ENCODE measurements at places on chromosomes 4 and X.

GRCh38 chrX:71147496-71148277 lies 3.0 kb downstream of the NLGN3 start:
- DNase-seq = peak; percentile 5

- DNase-seq = peak; percentile 24
Measured at GRCh38 chr4:8594097-8595038, 1.8 kb downstream of the CPZ start.

DNA sequence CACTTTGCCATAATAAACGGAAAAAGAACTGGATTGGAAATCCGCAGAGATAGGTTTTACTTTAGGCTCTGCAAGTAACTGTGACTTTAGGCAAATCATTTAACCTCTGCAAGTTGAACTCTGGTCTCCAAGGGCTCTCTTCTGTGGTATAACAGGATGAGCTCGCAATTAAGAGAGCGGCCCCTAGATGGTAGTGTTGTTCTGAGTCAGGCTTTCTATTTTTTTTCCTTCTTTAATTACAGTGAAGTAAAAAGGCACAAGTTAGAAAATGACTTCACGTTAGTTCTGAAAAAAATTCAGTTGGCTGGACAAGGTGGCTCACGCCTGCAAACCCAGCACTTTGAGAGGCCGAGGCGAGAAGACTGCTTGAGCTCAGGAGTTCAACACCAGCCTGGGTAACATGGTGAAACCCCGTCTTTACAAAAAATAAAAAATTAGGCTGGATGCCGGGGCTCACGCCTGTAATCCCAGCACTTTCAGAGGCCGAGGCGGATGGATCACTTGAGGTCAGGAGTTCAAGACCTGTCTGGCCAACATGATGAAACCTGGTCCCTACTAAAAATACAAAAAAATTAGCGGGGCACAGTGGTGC lies 18.0 kb downstream of the RPS3A start:
- DNase-seq = no peak

GRCh38 chr4:169124661-169125060 lies 114.6 kb upstream of the CBR4 start:
- no peak for DNase-seq

DNA sequence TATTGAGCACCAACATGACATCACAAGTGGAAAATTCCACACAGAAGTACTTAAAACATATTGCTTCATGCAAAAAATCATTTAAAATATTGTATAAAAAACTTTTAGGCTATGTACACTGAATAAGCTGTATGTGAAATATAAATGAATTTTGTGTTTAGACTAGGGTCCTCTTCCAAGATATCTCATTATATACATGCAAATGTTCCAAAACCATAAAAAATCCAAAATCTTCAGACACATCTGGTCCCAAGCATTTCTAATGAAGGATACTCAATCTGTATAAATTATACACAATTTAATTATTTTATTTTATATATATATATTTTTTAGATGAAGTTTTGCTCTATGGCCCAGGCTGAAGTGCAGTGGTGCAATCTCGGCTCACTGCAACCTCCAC lies 10.1 kb upstream of the GSX2 start:
- no peak for DNase-seq

GRCh38 chrX:23012636-23013035 lies 12.9 kb downstream of the DDX53 start:
- no peak for DNase-seq

GRCh38 chr4:14631806-14632440 lies 370.4 kb upstream of the CPEB2 start:
- DNase-seq = no peak

- DNase-seq = no peak
Measured at GRCh38 chrX:24023972-24024669, 2.9 kb downstream of the KLHL15 start.

GRCh38 chr4:92264163-92264562 lies 39.6 kb upstream of the GRID2 start:
- no peak for DNase-seq

DNA sequence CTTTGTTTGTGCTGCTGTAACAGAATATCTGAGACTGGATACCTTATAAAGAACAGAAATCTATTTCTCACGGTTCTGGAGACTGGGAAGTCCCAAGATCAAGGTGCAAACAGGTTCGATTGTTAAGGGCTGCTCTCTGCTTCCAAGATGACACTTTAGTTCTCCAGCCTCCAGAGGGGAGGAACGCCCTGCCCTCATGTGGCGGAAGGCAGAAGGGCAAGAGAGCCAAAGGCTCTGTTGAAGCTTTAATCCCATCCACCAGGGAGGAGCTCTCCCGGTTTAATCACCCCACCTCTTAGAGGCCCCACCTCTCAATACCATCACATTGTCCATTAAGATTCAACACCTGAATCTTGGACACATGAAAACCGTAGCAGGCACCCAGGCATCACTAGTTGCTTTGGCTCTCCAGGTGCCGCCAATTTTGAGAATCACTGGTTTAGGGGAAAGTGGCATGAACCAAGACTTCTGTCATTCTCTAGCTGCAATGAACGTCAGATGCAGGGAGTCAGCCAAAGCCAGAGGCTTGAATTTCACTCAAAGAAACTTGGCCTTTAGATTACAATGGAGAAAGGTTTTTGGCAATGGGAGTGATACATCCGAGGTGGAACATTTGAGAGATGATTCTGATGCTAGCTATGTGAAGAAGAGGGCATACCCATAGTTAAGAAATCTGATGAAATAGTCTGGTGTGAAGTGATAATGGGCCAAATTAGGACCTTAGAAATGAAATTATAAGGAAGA lies 15.7 kb downstream of the FHL1 start:
- no peak for DNase-seq

DNA sequence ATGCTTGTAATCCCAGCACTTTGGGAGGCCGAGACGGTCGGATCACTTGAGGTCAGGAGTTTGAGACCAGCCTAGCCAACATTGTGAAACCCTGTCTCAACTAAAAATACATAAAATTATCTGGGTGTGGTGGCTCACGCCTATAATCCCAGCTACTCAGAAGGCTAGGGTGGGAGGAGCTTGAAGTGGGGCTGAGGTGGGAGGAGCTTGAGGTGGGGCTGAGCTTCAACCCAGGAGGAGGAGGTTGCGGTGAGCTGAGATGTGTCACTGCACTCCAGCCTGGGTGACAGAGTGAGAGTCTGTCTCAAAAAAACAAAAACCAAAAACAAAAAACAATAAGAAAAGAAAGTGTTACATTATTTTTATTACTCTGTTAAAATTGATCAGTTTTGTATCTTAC lies 1164.4 kb upstream of the IGFBP7 start:
- DNase-seq = no peak

GRCh38 chr4:154719087-154719486 lies 24.7 kb upstream of the LRAT start:
- DNase-seq = no peak

DNA sequence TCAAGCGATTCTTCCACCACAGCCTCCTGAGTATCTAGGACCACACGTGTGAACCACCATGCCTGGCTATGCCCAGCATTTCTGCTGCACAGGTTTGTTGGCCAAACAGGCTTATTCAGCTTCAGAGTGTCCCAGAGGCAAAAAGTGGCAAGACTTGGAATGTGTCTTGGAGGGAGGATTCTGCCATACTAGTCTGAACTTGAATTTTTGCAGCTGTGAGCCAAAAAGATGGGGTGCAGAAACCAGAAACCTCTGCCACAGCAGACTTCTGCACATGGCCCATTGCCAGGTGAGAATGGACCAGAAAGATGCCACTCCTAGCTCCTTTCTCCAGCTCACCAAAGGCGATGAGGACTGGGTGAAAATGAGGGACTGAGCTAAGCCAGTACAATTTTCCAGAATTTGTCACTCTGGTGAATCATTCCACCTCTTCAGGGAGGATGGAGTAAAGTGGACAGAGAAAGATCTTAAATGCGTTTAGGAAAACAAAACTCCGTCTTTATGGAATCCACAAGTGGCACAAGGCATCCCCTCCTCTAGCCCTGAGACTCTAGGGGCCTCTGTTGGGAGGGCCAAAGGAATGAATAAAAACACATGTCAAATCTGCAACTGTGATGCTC lies 369.1 kb upstream of the CLNK start:
- DNase-seq = no peak

GRCh38 chrX:129762448-129762847 lies 17.3 kb upstream of the SASH3 start:
- DNase-seq = no peak

- DNase-seq = no peak
Measured at GRCh38 chr4:74897386-74897785, 35.5 kb upstream of the PARM1 start.

GRCh38 chrX:150774798-150775568 lies 81.8 kb downstream of the MTMR1 start:
- DNase-seq = peak; percentile 5

DNA sequence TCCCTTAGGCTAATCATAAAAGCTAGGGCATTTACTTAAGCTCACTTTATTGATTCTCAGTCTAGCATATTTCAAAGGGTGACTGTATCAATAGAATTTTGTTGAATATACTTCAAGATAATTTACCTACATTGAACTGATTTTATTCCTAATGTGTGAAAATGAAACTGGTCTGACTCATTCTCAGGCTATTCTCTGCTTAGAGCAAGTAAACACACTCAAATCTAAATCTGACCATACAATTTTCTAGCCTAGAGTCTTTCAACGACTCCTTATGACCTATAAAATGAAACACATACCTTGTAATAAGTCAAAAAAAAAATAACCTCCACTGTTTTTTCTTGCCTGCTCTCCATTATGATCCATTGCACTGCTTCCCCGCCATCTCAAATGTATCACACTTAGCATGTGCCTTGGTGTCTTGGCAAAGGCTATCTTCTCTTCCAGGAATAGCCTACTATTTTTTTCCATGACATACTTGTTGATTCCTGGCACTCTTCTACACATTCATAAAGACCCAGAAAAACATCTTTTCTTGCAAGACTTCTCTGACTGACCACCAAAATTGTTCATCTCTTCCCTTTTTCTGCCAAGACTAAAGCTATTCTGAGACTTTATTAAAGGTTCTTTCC lies 965.1 kb upstream of the HS3ST1 start:
- no peak for DNase-seq

- DNase-seq = no peak
Measured at GRCh38 chrX:130615941-130616340, 214.2 kb downstream of the RBMX2 start.

DNA sequence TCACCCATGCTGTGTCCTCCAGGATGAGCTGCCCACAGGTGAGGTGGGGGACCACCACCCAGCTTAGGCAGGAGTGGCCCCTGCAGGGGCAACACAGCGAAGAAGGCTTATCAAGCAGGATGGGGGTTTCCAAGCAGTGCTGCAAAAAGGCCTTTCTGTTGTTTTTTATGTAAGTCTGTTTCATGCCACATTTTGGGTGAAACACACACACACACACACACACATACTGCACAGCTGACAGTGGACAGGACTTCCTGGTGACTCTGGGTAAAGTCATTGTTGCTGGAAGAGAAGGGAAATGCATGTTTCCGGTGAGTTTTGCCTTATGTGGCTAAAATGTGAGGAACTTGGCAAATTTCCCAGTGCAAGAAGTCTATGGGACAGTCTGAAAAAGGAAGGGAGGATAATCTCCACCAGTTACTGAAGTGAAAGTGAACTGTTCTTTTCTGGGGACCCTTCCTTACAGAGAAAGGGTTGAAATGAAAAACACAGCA lies 119.2 kb downstream of the IRF2 start:
- DNase-seq = no peak

DNA sequence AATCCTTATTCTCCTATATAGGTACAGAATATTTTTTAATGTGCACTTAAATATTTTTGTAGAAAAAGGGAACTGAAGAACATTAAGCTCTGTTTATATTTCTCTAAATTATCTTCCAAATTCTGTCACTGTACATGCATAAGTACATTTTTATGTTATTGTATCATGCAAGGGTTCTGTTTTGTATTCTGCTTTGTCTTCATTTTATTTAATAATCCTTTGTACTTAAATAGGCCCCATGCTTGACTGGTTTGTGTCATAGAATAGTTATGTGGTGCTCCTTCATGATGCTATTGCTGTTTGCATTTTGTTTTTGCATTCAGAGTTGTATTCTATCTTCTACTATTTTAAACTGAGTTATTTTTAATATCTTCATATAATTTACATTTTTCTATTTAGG lies 111.9 kb upstream of the EDNRA start:
- DNase-seq = no peak

DNA sequence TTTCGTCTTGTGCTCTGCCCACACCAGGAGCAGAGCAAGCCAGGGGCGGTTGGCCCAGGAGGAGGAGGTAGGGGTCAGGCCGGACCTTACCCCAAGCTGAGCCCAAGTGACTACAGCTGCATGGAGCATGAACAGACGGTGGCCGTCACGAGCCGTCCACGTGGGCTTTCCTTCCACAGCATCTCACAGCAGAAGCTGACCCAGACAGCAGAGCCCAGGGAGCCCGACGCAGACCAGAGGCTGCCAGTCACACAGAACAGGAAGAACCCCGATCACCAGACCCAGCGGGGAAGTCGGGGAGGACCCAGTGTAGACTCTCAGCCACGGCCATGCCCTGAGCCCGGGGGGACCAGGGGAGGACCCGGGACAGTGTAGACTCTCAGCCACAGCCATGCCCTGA lies 58.0 kb downstream of the FAM53A start:
- no peak for DNase-seq

- no peak for DNase-seq
Measured at GRCh38 chrX:78011846-78012245, 42.4 kb upstream of the PGAM4 start.

GRCh38 chr4:86822136-86822535 lies 27.0 kb downstream of the SLC10A6 start:
- DNase-seq = no peak

- no peak for DNase-seq
Measured at GRCh38 chr4:27176400-27176799, 315.8 kb downstream of the STIM2 start.

DNA sequence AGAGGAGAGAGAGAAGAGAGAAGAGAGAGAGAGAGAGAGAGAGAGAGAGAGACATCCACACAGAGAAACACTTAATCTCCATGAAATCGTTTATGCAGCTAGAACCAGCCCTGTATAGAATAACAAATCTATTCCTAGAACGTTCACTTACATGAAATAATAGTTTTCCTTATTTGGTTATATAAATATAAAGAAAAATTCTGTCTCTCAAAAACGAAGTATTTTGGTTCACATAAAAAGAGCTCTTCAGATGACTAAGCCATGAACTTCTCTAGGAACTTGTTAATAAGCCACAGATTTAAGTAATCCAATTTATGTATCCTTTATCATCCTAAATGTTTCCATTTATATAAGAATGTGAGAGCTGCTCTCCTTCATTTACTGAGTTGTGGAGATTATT lies 1315.1 kb upstream of the PCDH7 start:
- no peak for DNase-seq

DNA sequence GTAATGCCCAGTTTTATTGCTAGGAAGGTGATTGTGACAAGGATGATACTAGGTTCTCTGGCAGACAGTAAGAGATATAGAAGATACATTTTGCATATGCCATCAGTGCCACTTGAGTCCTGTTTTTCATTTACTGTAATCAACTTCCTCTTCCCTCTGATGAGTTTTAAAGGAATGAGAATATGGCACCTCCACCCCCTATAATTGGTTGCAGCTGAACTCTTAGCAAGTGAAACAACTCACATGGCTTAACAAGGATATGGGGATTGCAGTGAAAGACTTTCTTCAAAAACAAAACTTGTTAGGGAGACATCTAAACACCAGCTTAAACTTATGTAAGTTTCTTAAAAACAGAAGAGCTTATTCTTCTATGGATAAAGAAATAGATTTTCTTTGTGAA lies 90.0 kb downstream of the AREG start:
- DNase-seq = no peak
